ENCODE measurements at places on chromosomes 3 and 15. TPM values are rescaled to one million over a fixed set of nuclear protein-coding genes. Genes with fewer than 3 reads are reported as not detected.
A peak's percentile ranks its signal among the peaks of the same experiment; 100 is the strongest.

GRCh38 chr15:74775894-74776293 is 6.0 kb upstream of the CSK start:
- no peak for DNase-seq
- H3K36me3 ChIP-seq, result no peaks in the 10 kb centered on the region
- peaks cover 84% of the 10 kb centered on the region for H3K4me1 ChIP-seq
- H3K27ac ChIP-seq, result peak overlapping the region; percentile 97

- H3K27me3 ChIP-seq, result no peaks in the 10 kb centered on the region
- no peak overlapping the region for H3K4me3 ChIP-seq
- DNase-seq, result no peak
- no peak overlapping the region for H3K27ac ChIP-seq
- no peaks in the 10 kb centered on the region for H3K4me1 ChIP-seq
- no peaks in the 10 kb centered on the region for H3K36me3 ChIP-seq
Measured at GRCh38 chr15:62760538-62760937, 282.0 kb upstream of the TPM1 start.

DNA sequence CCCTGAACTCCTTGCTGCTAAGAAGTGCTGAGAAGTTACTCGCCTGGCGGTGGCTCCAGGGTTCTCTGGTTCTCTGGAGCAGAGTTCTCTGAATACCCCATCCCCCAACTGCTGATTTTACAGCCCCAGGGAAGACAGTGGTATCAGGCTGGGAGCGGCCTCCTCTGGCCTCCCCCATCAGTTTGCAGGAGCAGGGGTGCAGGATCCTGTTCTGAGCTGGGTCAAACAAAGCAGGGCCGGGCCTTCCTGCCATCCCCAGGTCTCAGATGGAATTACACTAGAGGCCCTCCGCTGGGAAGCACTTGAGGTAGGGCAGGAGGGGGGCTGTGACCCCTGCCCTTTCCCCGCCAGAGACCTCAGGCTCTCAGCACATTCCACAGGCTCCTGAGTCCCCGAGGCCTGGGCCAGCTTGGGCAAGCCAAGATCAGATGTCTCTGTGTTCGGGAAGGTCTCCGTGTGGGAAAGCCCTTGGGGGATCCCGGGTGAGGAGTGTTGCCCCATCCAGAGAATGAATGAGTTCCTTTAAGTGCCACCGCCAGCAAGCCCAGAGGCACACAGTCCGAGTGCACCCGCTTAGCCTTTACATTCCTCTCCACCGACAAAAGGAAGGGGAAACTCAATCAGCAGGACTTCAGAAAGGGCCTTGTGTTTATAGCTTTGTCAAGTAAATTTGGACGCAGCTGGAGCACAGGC is 149.9 kb downstream of the LRRK1 start:
- H3K4me3 ChIP-seq, result no peak overlapping the region
- DNase-seq, result no peak
- no peaks in the 10 kb centered on the region for H3K27me3 ChIP-seq
- peak overlapping the region; percentile 47 for H3K27ac ChIP-seq

DNA sequence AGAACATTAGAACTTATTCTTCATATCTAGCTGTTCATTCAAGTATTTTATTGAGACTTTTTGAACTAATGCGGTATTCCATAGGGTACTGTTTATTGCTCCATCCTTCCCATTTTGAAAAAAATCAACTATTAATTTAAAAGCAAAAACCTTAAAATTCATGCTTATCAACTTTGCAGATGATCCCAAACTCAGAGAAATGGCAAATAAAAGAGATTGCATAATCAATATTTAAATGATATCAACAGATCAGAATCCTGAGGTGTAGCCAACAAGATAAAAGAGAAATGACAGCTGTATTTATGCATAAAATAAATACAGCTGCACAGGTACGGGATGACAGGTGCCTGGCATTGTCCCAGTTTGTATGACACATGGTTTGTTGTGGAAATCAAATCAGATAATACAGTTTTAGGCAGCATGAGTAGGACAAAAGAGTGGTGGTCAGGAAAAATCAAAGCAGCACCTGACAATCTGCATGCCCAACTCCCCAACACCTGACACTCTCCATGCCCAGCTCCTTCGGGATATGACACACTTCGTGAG is 42.4 kb upstream of the CMTM8 start:
- no peaks in the 10 kb centered on the region for H3K4me1 ChIP-seq
- DNase-seq, result no peak
- H3K27ac ChIP-seq, result no peak overlapping the region
- no peaks in the 10 kb centered on the region for H3K27me3 ChIP-seq
- no peaks in the 10 kb centered on the region for H3K36me3 ChIP-seq
- no peak overlapping the region for H3K4me3 ChIP-seq

Gene GABRB3
- total RNA-seq, result 2.8 TPM

All from Peyer's patch (tissue), 4 donors.